ENCODE measurements at places on chromosomes 11 and 22.

DNA sequence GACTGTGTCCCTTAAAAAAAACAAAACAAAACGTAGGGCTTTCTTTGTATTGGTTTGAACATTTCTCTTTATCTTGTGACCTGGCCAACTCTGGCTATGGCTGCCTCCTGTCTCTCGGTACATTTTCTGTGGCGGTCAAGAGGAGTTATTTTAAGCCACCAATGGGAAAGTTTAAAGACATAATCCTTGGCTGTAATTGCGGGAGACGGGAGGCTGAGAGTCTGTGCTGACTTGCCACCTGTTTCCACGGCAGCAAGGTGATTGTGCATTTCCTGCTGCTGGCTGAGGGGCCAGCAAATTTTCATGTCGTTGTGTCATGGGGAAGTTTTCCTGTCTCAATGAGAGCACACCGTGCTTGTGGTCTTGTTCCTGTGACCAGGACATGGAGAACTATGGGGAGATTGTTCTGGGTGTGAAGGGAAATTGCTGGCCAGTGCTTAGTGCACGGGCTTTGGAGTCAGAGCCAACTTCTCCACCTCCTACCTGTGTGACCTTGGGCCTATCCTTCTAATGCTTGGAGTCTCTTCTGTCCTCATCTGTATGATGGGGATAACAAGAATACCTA is 11.0 kb downstream of the PTPRJ start:
- DNase-seq: no peak

GRCh38 chr11:69170704-69171103 is 15.0 kb downstream of the SMIM38 start:
- DNase-seq: no peak

GRCh38 chr11:120587299-120587698 is 75.8 kb downstream of the GRIK4 start:
- no peak for DNase-seq

DNA sequence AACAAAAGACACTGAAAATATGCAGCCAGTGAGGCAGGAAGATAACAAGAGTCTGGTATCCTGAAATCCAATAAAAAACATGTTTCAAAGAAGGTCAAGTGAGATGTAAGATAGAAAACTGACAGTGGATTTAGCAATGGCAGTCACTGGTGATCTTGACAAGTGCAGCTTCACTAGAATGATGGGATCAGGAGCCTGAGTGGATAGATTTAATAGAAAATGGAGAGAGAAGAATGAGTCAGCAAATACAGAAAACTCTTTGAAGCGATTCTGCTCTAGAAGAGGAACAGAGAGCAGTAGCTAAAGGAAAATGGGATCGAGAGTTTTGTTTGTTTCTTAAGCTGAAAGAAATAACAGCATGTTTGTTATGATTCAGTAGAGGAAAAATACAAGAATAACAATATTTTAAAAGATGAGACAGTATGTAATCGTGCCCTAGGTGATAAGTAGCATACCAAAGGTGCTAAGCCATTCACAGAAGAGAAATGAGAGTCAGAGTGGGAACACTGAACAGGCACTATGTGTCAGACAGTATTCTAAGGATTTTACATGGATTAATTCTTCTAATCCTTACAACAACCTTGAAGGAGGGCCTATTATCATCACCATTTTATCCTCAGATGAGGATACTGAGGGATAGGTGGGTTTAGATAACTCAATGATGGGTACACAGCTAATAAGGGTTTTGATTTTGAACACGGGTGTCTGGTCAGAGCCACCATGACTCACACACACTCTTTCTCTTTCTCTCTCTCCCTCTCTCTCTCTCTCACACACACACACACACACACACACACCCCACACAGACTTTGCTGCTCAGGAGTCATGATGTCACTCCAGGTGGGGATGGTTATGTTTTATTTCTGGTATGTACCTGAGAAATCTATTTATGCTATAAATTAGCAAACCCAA is 36.3 kb downstream of the MRE11 start:
- no peak for DNase-seq

- DNase-seq: no peak
Measured at GRCh38 chr22:48534395-48534958, 1293.2 kb downstream of the BRD1 start.

DNA sequence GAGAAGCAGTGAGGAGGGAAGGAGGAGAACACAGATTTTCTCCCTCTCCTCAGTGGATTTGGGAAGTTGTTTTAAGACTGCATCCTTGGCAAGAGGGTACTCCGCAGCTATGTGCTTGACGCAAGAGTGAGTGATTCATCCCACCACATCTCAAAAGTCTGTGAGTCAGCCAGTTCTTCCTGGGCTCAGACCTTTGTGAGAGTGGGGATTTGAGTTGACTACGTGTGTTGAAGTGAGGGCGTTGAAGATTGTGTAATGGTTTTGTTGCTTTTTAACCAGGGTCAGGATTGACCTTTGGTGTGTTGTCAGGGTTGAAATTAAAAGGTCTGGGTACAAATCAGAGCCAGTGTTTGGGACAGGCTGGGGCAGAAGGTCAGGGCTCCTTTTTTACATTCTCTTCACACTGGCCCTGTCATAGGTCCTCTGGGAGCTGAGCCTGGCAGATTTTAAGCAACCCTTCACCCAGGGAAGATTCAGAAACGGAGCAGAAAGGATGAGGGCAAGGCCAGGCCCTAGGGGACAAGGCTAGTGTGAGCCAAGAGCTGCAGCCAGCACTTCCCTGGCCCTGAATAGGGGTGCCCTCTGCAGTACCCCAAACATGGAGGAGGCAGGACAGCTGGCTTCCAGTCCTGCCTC is 4.2 kb upstream of the C11orf86 start:
- no peak for DNase-seq

- no peak for DNase-seq
Measured at GRCh38 chr11:12813371-12814225, 139.4 kb downstream of the TEAD1 start.

GRCh38 chr11:76667271-76667818 is 3.2 kb downstream of the LRRC32 start:
- no peak for DNase-seq

- DNase-seq: peak; percentile 100
Measured at GRCh38 chr11:31810779-31811647, at the start of gene PAX6. Gene PAX6 (minus strand): TSS chr11:31811322. CDS start chr11:31806411, 4,911 bp downstream.

DNA sequence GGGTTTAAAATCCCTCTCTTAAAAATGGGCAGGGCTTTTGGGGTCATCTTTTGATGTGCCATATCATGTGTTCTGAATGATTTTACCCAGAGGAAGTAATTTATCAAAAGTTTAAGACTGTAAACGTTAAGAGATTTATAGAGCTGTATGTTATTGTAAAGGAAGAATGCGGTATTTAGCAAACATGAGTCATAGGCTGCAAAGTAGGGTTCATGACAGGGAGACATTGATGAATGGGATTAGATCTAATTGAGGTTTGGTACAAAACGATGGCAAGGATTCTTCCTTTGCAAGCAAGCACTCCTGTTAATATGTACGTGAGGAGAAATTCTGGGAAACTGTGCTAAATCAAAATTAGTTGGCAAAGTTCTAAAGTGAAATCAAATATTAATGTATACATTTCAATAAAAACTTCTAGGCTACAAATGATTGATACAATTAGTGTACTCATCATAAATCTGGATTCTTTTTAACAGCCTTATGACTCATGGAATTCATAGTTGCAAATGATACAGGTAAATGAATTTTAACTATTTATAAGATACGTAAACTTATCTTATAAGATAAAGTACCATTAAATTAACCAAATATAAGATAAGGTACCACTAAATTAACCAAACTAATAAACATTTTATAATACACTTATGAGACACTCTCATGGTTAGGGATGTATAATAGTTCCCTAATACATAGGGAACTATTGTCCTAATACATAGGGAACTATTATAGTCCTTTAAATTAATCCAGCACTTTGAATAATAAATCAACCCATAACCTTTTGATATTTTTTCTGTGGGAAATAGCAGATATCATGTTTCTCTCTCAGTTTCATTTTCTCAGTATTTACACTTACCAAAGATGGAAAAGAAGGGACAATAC is 58.4 kb downstream of the KIF18A start:
- DNase-seq: peak; percentile 12

DNA sequence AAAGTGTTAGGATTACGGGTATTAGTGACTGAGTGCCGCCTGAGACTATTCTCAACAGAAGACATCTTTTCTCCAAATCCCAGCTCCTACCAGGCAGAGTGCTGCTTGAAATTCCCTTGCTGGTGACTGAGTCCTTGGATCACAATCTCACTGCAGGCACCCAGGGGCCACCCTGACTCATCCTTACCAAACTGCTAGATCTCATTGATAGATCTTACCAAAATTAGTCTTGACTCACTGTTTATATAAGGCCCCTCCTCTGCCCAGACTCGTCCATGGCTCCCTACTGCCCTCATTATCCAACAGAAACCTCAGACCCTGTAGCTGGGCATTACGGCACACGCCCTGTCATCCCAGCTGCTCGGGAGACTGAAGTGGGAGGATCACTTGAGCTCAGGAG is 14.7 kb downstream of the TBC1D10A start:
- no peak for DNase-seq

All from NCI-H446 treated with DMSO at 0.1 percent for 48 hours (cell line).